Tibial nerve (tissue), 4 donors: ENCODE measurements at places on chromosomes 16 and 17.

- DNase-seq: no peak
These were observed 7.3 kb downstream of the KLHL10 start for GRCh38 chr17:41844971-41845370.

- no peak for DNase-seq
These were observed 725.7 kb upstream of the GOT2 start for GRCh38 chr16:59459806-59460205.

- DNase-seq: no peak
These were observed 22.0 kb downstream of the CLUH start for GRCh38 chr17:2689411-2690164.

- no peak for DNase-seq
These were observed 97.1 kb upstream of the HS3ST3A1 start for GRCh38 chr17:13698832-13699231.

DNA sequence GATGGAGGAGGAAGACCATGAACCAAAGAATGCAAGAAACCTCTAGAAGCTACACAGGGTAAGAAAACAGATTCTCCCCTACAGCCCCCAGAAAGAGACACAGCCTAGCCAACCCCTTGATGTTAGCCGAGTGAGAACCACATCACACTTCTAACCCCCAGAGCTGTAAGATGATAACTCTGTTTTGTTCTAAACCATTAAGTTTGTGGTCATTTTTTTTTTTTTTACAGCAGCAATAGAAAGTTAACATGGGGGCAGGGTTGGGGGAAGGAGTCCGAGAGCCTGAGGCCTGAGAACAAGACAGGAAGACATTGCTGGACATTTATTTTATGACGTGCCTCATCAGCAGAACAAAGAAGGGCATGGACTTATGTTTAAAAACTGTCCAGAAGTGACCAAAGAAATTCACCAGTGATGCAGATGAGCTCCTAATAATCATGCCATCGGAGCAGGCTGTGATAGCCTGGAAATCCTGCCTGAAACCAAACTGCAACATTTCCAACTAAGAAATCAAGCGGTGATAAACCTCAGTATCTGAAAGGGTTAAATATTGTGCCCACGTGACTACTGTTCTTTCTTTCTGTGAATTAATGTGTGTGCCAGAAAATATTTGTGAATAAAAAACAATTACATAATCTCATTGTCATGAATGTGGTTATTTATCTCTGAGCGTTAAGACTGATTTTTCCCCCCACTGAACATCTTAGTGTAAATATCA is 1.1 kb downstream of the ABCA9 start:
- no peak for DNase-seq
